CD4-positive, alpha-beta T cell (primary cell): ENCODE measurements at places on chromosomes 5 and 9.

GRCh38 chr5:34001241-34001841, 6.5 kb downstream of the AMACR start:
- DNase-seq: no peak
- H3K27me3 ChIP-seq: no peaks in the 10 kb centered on the region
- no peak overlapping the region for H3K27ac ChIP-seq
- H3K4me3 ChIP-seq: no peak overlapping the region

- H3K27me3 ChIP-seq: no peaks in the 10 kb centered on the region
- no peak overlapping the region for H3K4me3 ChIP-seq
- no peaks in the 10 kb centered on the region for H3K36me3 ChIP-seq
- no peak for DNase-seq
- H3K27ac ChIP-seq: no peak overlapping the region
These were observed 12.2 kb upstream of the TEX48 start for GRCh38 chr9:114694146-114694545.

- no peak overlapping the region for H3K4me3 ChIP-seq
- H3K27me3 ChIP-seq: no peaks in the 10 kb centered on the region
- no peaks in the 10 kb centered on the region for H3K4me1 ChIP-seq
- DNase-seq: no peak
- H3K36me3 ChIP-seq: no peaks in the 10 kb centered on the region
These were observed 142.9 kb downstream of the SLCO4C1 start for GRCh38 chr5:102153003-102153759.

DNA sequence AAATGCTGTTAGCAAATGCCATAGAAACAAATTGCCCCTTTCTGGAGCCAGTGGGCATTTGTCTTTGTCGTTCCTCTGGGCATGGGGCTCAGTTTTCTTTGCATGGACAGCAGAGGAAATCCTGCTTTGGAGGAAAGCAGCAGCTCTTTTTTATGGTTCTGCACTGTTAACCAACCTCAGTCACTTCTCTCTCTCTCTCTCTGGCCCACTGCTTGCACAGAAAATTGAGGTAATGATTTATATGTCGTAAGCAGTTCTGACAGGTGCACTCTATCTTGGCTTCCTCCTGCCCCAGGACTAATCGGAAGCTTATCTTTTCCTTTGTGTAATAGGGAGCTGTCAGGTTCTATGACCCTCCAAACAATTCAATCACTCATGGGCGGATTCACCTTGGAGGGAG, 159.6 kb upstream of the GPR151 start:
- no peak overlapping the region for H3K27ac ChIP-seq
- no peak overlapping the region for H3K4me3 ChIP-seq
- no peaks in the 10 kb centered on the region for H3K4me1 ChIP-seq
- DNase-seq: no peak

- H3K36me3 ChIP-seq: peaks cover 23% of the 10 kb centered on the region
- peaks cover 31% of the 10 kb centered on the region for H3K4me1 ChIP-seq
- no peak overlapping the region for H3K4me3 ChIP-seq
- no peak overlapping the region for H3K27ac ChIP-seq
- no peaks in the 10 kb centered on the region for H3K27me3 ChIP-seq
These were observed 64.9 kb downstream of the CDC42SE2 start for GRCh38 chr5:131328536-131329285.

- no peak for DNase-seq
- H3K36me3 ChIP-seq: no peaks in the 10 kb centered on the region
- no peaks in the 10 kb centered on the region for H3K27me3 ChIP-seq
- no peak overlapping the region for H3K4me3 ChIP-seq
- H3K27ac ChIP-seq: no peak overlapping the region
- no peaks in the 10 kb centered on the region for H3K4me1 ChIP-seq
These were observed 1553.5 kb upstream of the C9orf72 start for GRCh38 chr9:29126783-29127182.

- H3K27me3 ChIP-seq: no peaks in the 10 kb centered on the region
- no peaks in the 10 kb centered on the region for H3K36me3 ChIP-seq
- no peak overlapping the region for H3K27ac ChIP-seq
- DNase-seq: no peak
These were observed 889.3 kb downstream of the MAT2B start for GRCh38 chr5:164394686-164395194.

DNA sequence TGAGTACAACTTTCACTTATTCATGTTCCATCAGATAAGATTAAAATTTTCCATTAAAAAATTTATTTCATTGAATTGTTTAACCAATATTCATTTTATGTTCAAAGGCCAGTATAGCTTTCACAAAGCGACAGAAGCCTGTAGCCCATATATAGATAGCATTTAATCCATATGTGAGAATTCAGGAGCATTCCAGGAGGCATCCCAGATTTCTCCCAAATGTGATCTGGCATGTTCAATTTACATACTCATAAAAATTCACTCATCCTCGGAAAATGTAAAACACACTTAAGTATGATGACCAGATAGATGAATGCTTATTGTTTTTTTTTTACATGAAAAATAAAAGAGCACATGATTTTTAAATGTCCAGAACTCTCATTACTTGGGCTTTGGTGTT, 141.9 kb downstream of the MAPKAP1 start:
- H3K4me1 ChIP-seq: no peaks in the 10 kb centered on the region
- peaks cover 2% of the 10 kb centered on the region for H3K36me3 ChIP-seq
- H3K4me3 ChIP-seq: no peak overlapping the region
- H3K27ac ChIP-seq: no peak overlapping the region
- no peaks in the 10 kb centered on the region for H3K27me3 ChIP-seq
- no peak for DNase-seq

DNA sequence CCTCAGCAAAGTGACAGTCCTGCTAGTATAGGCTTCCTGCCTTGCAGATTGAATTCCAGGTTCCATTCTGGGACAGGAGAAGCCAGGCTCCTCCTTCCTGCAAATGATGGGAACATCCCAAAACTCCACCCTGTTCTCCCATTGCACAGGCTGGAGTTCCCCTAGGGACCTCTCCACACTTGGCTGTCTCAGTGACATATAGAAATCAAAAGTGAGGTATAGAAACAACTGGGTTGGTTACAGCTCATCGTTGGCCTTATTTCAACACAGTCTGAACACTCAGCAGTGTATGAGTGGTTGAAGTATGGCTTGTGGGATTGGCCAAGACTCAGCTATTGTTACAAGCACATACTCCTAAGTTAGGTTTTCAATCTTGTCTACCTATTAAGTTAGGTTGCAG, 157.8 kb upstream of the FTMT start:
- H3K36me3 ChIP-seq: no peaks in the 10 kb centered on the region
- no peaks in the 10 kb centered on the region for H3K4me1 ChIP-seq
- no peak overlapping the region for H3K4me3 ChIP-seq
- H3K27ac ChIP-seq: no peak overlapping the region
- no peaks in the 10 kb centered on the region for H3K27me3 ChIP-seq

DNA sequence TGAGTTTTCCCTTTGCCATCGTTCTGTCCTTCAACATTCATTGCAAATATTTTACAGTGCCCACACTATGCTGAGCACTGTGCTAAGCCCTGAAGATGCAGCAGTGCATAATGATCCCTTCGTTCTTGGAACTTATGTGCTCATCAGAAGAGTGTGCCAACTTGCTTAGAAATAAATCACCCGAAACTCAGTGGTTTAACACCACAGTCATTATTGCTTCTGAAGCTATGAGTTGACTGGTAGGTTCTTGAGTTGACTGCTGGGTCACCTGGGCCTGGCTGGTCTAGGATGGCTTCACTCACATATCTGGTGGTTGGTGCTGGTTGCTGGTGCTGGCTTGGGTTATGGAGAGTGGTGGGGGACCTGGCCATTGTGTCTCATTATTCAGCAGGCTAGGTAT, 20.9 kb downstream of the PCSK5 start:
- H3K27me3 ChIP-seq: no peaks in the 10 kb centered on the region
- no peaks in the 10 kb centered on the region for H3K36me3 ChIP-seq
- no peak overlapping the region for H3K27ac ChIP-seq
- no peak for DNase-seq

- no peaks in the 10 kb centered on the region for H3K4me1 ChIP-seq
- no peak overlapping the region for H3K4me3 ChIP-seq
- peaks cover 31% of the 10 kb centered on the region for H3K36me3 ChIP-seq
- no peaks in the 10 kb centered on the region for H3K27me3 ChIP-seq
- H3K27ac ChIP-seq: no peak overlapping the region
These were observed 58.7 kb downstream of the ERGIC1 start for GRCh38 chr5:172892713-172893112.

- peaks cover 3% of the 10 kb centered on the region for H3K4me1 ChIP-seq
- no peaks in the 10 kb centered on the region for H3K36me3 ChIP-seq
- no peak for DNase-seq
- no peaks in the 10 kb centered on the region for H3K27me3 ChIP-seq
- H3K4me3 ChIP-seq: no peak overlapping the region
These were observed 216.1 kb downstream of the MAST4 start for GRCh38 chr5:66812291-66812690.

DNA sequence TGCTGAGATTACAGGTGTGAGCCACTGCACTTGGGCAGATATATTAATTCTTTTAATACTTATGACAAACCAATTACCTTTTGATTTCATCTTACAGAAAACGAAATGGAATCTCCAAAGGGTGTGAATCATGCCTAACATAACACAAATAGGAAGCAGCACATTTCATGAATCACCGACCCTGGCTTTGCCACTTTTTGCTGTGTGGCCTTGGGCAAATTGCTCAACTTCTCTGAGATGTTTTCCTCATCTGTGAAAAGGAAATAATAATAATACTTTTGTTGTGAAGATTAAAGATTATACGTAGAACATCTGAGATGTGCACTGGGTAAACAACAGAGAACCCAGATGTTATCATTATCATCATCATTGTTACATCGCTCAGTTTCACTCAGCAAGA, 50.7 kb upstream of the FREM1 start:
- DNase-seq: no peak
- H3K27me3 ChIP-seq: no peaks in the 10 kb centered on the region
- H3K4me3 ChIP-seq: no peak overlapping the region
- H3K27ac ChIP-seq: no peak overlapping the region
- H3K36me3 ChIP-seq: no peaks in the 10 kb centered on the region
- peaks cover 6% of the 10 kb centered on the region for H3K4me1 ChIP-seq

GRCh38 chr5:82664732-82665131, 386.6 kb upstream of the RPS23 start:
- H3K4me3 ChIP-seq: no peak overlapping the region
- DNase-seq: no peak
- H3K36me3 ChIP-seq: no peaks in the 10 kb centered on the region
- no peaks in the 10 kb centered on the region for H3K4me1 ChIP-seq

GRCh38 chr9:36092509-36093215, 43.9 kb upstream of the GLIPR2 start:
- H3K4me1 ChIP-seq: peaks cover 8% of the 10 kb centered on the region
- no peak overlapping the region for H3K27ac ChIP-seq
- H3K36me3 ChIP-seq: no peaks in the 10 kb centered on the region
- peak; percentile 2 for DNase-seq

DNA sequence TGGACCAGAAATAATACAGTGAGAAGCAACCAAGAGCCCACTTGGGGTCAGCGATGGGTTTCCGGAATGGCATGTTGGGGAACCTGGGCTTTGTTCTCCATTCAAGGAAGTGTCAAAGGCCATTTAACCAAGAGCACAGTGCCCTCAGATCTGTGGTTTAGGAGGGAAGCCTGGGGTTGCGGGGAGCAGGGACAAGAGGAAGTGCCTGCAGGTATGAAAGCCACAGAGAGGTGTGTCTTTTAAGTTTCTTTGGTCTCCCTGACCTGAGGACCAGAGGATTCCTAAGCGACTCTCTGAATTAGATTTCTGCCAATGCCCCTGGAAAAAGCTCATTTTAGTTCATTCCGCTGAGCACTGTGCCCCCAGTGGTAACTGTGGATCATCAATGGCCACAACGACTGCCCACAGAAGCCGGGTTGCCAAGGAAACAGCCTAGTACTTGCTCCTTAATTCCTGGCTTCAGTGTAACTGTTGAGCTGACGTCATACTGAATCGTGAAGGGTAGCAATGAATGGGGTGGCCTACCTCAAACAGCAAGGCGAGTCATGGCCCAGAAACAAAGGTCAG, 107.3 kb upstream of the SPIN1 start:
- no peaks in the 10 kb centered on the region for H3K27me3 ChIP-seq
- DNase-seq: no peak
- H3K4me3 ChIP-seq: no peak overlapping the region
- no peak overlapping the region for H3K27ac ChIP-seq
- no peaks in the 10 kb centered on the region for H3K36me3 ChIP-seq

GRCh38 chr5:18216729-18217128, 582.5 kb downstream of the TAF11L14 start:
- H3K27ac ChIP-seq: no peak overlapping the region
- H3K36me3 ChIP-seq: no peaks in the 10 kb centered on the region
- no peaks in the 10 kb centered on the region for H3K27me3 ChIP-seq

- H3K4me3 ChIP-seq: no peak overlapping the region
- no peak for DNase-seq
- no peaks in the 10 kb centered on the region for H3K36me3 ChIP-seq
These were observed 335.8 kb downstream of the GADD45G start for GRCh38 chr9:89940625-89941024.

DNA sequence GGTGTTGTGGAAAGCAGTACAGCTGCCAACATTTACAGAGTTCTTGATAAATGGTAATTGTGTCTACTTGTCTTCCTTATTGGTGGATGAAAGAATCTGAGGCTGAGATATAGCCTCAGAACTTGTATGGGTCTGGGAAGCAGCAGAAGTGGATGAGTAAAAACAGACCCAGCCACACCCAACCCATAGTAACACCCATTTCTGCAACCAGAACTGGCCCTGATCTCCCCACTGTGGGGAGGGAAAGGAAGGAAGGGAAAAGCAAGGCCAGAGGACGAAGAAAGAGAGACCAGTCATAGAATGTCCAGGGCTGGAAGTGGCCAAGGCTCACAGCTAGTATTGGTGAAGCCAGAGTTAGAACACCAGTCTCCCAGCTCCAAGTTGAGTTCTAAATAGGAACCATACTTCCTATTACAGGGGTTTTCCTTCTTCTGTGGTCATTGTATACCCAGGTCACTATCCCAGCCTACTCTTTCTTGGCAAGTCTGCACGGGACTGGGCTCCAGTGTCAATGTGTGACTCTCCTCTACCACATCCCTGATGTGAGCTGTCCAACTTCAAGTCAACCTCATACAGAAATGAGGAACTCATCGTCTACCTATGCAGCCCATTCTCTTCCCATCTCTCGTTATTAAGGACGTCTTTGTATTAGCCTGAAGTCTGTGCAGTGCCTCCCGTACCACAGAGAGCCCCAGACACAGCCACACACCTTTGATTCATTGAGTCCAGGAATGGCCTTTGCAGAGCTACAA, 35.9 kb downstream of the ITK start:
- DNase-seq: no peak
- H3K27ac ChIP-seq: peak overlapping the region; percentile 81
- H3K27me3 ChIP-seq: no peaks in the 10 kb centered on the region
- H3K36me3 ChIP-seq: peaks cover 97% of the 10 kb centered on the region

DNA sequence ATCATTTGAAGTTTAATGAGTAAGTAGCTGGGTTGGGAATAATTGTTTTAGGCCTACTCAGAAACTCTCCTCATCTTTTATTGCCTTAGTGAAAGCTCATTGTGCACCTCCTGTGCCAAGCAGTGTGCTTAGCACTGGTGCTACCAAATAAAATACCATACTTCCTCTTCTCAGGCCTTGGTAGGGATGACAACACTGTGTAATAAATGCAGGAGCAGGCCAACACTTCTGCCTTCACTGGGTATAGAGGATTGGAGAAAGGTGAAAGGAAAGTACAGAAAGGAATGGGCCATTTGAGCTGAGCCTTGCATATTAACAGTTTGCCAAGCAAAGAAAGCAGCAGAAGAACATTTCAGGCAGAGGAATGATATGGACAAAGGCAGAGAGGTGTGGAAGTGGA, 285.7 kb downstream of the NR3C1 start:
- H3K27ac ChIP-seq: no peak overlapping the region
- no peak overlapping the region for H3K4me3 ChIP-seq
- no peak for DNase-seq
- no peaks in the 10 kb centered on the region for H3K36me3 ChIP-seq

- H3K27me3 ChIP-seq: no peaks in the 10 kb centered on the region
- no peaks in the 10 kb centered on the region for H3K4me1 ChIP-seq
- no peak overlapping the region for H3K4me3 ChIP-seq
- DNase-seq: peak; percentile 7
- H3K27ac ChIP-seq: no peak overlapping the region
These were observed 96.0 kb downstream of the LIX1 start for GRCh38 chr5:97046270-97046982.
